Prostate gland (tissue), 2 donors: ENCODE measurements at places on chromosomes 1 and 21. TPM values are rescaled to one million over a fixed set of nuclear protein-coding genes. Genes with fewer than 3 reads are reported as not detected.

The SELENON gene
- 90.0 TPM for total RNA-seq

The RUNX3 gene
- 2.5 TPM for total RNA-seq

The CD164L2 gene
- 1.8 TPM for total RNA-seq

The ETNK2 gene
- total RNA-seq: 84.5 TPM

The GSTM1 gene
- total RNA-seq: not detected

The TRIM67 gene
- 0.28 TPM for total RNA-seq

The NBPF19 gene
- total RNA-seq: 15.5 TPM

The CD48 gene
- 3.0 TPM for total RNA-seq

The SCMH1 gene
- total RNA-seq: 49.0 TPM

The ITGB2 gene
- 23.1 TPM for total RNA-seq

The NEXN gene
- 13.2 TPM for total RNA-seq

The HOOK1 gene
- 12.0 TPM for total RNA-seq
